Left cardiac atrium (tissue), 4 donors: ENCODE measurements at places on chromosomes 1 and 21.

DNA sequence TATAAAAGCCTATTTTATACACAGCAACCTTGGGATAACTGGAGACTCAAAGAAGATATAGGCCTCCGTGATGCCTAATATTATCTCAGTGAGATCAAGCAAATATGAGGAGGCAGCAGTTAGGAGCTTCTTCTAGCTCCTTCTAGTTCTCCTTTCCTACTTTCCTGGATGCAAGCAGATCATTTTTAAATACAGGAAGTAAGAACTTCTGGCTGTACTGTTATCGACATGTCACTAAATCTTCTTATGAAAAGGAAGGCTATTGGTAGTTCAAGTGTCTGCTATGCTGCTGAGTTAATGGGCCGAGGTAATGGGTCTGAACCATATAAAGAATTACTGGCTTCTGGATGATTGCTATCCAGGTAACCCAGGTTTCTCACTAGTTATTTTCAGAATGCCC, 15.9 kb downstream of the HSPA13 start:
- no peak for DNase-seq

DNA sequence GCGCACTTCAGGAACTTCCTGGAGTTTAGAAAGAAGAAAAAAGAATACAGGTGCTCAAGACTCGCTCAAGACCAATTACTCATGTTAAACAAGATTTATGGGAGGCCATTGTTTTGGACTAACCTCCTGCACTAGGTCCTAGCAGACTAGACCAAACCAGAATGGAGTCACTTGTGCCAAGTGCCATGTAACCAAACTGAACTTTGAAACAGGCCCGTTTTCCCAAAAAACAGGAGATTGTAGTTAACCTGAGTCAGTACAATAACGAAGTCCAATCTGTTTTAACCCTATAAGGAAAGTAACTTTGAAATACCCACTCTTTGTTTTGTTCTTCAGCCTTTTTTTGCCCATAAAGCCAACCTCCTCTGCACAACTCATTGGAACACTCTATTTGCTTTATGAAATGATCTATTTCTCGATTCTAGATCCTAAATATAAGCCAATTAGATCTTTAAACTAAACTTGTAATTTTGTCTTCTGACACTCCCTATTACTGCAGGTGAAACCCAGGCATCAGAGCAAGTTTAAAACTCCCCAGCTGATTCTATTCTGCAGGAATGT, 695 bp upstream of the NTPCR start:
- DNase-seq = no peak

DNA sequence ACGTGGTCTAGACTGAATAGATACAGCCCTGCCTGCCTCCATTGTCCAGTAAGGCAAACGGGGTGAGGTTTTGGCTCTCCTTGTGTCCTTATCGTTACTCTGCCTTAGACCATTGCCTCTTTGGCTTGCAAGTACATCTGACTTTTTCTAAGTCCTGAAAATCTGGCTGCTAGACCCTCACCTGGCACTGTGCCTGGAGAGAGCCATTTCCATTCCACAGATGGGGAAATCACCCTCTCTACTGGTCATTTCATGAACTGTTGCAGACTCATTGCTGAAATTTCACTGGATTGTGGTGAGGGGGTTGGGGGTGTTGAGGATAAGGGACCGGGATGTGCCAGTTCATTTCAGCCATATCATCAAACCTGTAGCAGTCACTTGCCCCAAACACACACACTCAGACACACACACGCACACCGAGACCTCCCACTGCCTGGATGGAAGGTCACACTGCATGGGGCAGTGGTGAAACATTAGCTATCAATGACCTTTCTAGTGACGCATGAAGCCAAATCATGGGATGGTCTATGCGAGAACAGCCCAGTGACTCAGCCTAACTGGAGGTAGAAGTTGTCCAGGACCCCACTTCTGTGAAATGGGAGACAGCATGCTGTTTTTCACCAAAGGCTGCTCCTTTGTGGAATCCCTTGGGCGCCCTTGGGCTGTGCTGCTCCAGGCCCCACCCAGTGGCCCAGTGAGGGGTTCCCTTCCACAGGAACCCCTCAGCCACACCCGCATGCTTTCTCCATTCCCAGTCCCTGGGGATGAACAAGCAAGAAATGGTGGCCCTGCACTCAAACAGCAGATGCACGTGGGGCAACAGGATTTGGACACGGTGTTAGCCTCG, 34.9 kb upstream of the VASH2 start:
- peak; percentile 76 for DNase-seq

GRCh38 chr1:169098380-169098779, 8.1 kb upstream of the ATP1B1 start:
- DNase-seq = no peak

GRCh38 chr1:207181847-207182246, 77.8 kb downstream of the C4BPA start:
- no peak for DNase-seq

- no peak for DNase-seq
These were observed 66.8 kb downstream of the SLX9 start for GRCh38 chr21:45006536-45007095.

GRCh38 chr1:25107643-25108010, 124.7 kb downstream of the SYF2 start:
- no peak for DNase-seq

DNA sequence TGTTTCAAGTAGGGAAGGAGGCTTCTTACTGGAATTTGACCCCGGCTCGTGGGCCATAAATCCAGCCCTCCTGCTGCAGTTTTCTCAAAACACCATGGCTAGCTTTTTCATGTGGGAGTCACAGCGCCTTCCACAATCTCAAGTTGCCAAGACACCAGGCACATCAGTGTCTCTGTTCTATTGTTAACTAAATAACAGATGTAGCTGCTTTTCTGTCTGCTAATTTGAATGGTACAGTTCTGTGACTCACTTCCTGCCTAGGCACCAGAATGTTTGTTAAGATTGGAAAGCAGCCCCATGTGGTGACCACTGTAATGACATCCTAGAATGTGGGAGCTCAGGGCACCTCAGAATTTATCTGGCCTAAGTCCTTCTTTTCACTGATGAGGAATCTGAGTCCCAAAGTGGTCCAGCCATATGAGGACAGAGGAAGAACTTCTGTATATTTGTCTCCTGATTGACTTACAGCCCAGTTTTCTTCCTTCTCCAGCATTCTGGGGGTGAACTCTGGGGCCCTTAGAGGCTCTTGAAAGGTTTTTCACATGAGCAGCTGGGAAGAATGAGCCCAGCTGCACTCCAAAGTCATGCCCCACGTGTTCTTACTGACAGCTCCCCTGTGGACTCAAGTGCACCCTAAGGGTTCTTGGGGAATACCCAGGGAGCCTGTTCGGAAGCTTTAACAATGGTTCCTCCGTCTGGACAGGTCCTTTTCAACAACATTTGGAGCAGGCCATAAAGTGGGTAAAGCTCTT, 27.5 kb downstream of the TRIM45 start:
- no peak for DNase-seq

DNA sequence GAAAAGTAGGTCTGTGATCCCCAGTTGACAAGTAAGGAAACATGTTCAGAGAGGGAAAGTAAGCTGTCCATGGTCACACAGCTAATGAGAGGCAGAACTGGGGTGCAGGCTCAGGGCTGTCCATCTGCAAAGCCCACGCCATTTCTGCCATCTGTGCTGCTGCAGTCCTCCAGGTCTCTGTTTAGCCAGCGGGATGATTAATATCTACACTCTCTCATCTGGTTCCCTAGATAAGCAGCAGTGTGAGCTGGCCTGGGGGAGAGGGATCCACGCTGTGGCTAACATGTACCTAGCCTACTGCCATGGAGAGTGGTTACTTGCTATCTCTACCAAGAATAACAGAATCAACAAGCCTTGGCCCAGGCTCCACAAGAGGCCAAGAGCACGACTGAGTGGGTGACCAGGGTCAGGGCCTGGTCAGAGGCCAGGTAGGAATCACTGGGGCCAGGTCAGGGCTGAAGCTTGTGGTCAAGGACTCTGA, 75.2 kb downstream of the TRABD2B start:
- no peak for DNase-seq

GRCh38 chr21:40073642-40074041, 206.4 kb downstream of the PCP4 start:
- no peak for DNase-seq

GRCh38 chr1:226126824-226127569, 59.5 kb downstream of the ACBD3 start:
- peak; percentile 13 for DNase-seq

GRCh38 chr1:85566890-85567289, 13.7 kb upstream of the CCN1 start:
- no peak for DNase-seq

GRCh38 chr1:4652631-4653327, 1.6 kb upstream of the AJAP1 start:
- peak; percentile 57 for DNase-seq

DNA sequence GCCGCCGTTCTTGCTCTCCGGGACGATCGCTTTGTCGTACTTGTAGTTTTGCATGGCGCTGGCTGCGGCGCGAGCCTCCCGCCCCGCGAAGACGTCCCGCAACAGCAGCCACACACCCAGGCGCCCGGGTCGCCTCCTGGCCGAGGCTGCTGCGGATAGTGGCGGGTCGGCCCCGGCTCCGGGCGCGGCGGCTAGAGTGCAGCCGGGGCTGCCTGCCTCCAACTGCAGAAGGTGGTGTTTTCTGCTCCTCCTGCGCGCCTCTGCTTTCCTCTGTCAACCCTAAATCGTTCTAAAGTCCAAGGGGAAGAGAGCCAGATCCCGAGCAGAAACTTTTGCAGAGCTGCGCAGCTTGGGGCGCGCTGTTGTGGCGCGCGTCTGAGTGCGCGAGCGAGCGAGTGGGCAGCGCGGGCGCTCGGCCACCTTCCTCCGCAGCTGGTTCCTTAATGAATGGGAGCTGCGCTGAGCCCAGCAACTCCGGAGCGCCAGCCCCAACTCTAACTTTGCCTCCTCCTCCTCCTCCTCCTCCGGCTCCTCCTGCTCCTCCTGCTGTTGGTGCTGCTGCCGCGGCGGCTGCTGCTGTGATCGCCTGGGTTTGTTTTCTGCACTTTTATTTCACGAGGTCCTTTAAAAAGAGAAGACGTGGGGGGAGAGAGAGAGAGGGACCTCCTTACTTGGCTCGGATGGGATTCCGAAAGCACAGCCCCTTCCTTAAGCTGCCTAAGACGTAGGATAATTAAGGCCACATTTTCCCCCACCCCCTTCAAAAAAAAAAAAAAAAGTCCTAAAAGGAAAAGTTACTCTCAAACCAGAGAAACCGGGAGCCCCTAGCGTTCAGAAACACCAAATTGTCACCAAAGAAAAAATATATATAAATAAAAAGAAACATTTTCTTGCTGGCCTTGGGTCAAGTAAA, at the start of gene PLPP3:
Gene PLPP3, minus strand, starts transcription at position 601 of the 913 bp plus-strand sequence. Its CDS starts 547 bp downstream, at position 54.
- peak; percentile 89 for DNase-seq

- DNase-seq = no peak
These were observed 738.1 kb downstream of the ADGRL2 start for GRCh38 chr1:82538876-82539275.

- peak; percentile 71 for DNase-seq
These were observed 4.7 kb downstream of the SORT1 start for GRCh38 chr1:109392788-109393616.

DNA sequence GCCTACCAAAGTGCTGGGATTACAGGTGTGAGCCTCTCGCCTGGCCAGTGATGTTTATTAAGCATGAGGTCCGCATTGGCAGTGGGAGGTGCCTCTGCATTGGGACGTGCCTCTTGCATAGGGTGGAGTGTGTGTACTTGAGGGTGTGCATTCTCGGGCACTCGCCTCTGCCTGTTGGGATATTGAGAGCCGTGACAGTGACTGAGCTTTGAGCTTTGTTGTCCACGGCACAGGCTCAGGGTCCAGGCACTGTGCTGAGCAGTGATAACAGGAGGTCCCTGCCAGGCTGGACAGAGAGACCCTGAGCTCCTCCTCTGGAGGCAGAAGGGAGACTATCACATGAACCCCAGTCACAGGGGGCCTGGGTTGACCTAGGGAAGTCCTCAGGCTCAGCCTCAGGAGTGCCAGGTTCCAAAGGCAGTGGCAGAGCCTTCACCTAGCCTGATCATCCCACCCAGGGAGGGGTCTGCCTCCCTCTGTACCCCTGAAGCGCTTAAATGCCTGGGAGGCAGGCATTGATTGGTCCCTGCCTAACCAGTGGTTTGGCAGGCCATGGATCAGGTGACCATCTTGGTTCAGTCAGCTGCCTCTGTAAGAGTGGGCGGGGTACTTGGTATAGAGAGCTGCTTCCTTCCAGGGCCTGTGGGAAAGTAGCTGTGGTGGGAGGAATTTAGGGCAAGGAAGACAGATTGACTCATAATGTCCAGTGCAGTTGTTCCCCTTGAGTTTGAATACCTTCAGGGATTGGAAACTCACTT, 213.8 kb upstream of the TMEM51 start:
- no peak for DNase-seq

DNA sequence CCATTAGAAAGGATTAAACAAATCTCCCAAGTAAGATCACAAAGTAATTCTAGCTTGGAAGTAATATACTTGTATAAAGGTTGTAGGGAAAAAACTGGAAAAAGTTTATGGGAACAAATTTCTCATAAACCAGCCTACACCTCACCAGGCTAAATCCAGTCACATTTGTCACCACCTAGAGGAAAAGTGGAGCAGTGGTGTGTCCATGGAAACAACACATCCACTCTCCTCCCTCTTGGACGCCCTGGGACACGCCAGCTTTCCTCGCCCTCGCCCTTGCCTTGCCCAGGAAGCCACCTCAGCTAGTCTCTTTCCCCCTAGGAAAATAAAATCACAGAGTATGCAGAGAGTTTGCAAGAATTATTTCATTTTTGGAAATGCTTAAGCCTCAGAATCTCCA, 2.2 kb downstream of the PALMD start:
- peak; percentile 77 for DNase-seq

- DNase-seq = no peak
These were observed 25.9 kb downstream of the ITSN1 start for GRCh38 chr21:33668180-33668579.

- no peak for DNase-seq
These were observed 405.5 kb downstream of the MATN1 start for GRCh38 chr1:30317921-30318320.

- peak; percentile 76 for DNase-seq
These were observed 19.8 kb downstream of the SPOCD1 start for GRCh38 chr1:31795801-31796621.

- peak; percentile 8 for DNase-seq
These were observed 29.7 kb downstream of the EPHA2 start for GRCh38 chr1:16126160-16126559.
